ENCODE measurements at places on chromosomes 2 and 18.

- DNase-seq, result no peak
Observed at GRCh38 chr2:219484343-219485200, 14.1 kb upstream of the GMPPA start.

- no peak for DNase-seq
Observed at GRCh38 chr2:219445220-219445640, 10.6 kb downstream of the SPEG start.

GRCh38 chr2:229572507-229573271 is 141.7 kb downstream of the DNER start:
- DNase-seq, result no peak

- DNase-seq, result no peak
Observed at GRCh38 chr18:73544032-73544431, 603.6 kb downstream of the FBXO15 start.

- no peak for DNase-seq
Observed at GRCh38 chr2:100822587-100823248, 2.8 kb downstream of the NPAS2 start.

DNA sequence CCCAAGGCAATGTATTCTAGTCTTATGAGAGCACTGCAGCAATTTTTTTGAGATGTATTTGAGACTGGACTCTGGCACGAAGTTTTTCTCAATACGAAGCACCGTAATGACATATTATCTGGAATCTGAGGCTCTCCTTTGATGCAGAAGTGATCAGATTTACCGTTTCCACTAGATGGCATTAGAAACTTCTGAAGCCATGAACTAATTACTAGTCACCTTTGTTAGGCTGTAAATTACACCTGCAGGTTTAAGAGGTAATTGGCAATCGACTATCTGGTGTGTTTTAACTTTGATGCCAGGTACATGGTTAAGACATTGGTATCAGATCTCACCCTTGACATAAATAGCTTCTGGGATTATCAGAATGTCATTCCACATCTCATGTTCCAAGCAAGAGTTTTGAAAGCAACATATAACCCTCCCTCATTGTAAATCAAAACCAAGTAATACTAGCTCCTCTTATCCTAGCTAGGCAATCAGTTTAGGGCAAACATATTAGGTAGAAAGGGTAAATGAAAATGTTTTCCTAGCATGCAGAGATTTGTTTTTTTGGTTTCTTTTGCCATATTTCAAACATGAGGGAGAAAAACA is 254.6 kb upstream of the SPRED2 start:
- DNase-seq, result no peak

- no peak for DNase-seq
Observed at GRCh38 chr2:180240774-180241173, 233.7 kb upstream of the CWC22 start.

DNA sequence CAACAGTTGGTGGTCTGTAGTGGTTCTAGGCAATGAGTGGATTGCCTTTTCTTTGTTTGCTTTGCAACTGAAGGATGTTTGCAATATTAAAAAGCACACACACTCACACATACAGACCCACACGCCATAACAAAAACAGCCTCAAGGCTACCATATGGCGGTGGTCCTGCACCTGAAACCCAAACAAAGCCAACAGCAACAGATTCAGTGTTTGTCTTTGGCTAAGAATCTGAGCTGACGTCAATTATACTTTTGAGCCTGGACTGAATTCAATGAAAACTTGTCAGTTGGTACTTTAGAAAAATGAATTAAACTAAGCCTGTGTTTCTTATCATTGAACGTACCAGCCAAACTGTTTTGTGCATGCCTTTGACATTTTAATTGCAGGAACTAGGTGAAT is 65.0 kb upstream of the NYAP2 start:
- DNase-seq, result no peak

DNA sequence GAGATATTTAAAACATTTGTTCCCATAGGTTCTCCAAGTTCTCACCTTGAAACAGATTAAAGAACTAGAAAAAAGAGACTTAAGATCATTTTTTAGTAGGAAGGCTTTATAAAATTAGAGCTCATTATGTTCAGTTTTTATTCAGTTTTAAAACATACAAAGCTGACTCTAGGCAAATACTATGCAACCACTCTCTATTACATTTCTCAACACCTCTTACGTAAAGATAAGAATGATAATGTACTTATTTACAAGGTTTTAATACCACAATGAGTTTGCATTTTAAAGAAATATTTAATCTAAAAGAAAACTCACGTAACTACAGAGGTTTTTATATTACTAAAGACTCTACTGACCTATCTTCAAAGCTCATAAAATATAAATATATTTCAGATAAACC is 68.8 kb downstream of the TMEM131 start:
- DNase-seq, result no peak

DNA sequence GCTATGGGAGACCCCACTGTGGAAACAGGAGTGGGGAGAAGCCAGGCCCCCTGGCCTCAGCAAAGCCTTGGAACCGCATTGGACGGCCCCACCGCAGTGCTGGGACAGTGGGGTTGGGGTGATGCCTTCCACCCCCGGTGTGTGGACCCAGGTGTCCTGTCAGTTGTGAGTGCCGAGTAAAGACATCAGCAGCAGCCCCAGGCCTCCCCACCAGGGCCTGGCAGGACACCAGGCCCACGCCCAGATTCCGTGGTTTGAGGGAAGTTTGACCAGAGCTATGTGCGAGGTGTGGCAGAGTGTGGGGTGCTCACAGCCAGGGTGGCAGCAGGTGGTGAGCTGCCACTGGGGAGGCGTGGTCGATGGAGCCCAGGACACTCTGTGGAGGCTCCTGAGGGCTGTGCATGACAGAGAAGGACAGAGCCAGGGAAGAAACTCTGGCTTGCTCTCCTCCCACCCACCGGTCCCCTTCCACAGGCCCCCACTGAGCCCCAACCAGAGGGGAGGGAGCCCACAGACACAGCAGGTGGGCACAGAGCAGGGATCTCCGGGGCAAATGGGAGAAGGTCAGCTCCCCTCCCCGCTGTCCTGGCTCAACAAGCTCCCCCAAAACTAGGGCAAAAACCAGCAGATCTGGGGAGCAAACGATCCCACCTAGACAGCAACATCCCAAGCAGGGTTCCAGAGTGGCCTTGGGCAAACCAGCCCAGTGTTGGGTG is 69.1 kb downstream of the TWIST2 start:
- DNase-seq, result no peak

GRCh38 chr2:3210257-3210656 is 167.4 kb downstream of the EIPR1 start:
- no peak for DNase-seq

DNA sequence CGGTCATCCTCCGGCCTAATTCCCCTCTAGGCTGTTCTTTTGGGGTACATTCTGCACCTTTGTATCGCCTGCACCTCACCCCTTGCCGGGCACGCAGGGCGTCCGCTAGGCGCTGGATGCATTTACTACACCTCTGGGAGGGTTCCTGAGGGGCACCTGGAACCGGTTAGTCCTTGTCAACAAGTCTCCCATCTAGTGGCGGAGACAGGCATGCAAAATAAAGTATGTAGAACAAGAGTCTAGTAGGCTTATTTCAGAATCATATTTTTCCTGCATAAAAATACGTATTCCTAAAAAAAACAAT is 705 bp upstream of the TEX261 start:
- peak; percentile 71 for DNase-seq

DNA sequence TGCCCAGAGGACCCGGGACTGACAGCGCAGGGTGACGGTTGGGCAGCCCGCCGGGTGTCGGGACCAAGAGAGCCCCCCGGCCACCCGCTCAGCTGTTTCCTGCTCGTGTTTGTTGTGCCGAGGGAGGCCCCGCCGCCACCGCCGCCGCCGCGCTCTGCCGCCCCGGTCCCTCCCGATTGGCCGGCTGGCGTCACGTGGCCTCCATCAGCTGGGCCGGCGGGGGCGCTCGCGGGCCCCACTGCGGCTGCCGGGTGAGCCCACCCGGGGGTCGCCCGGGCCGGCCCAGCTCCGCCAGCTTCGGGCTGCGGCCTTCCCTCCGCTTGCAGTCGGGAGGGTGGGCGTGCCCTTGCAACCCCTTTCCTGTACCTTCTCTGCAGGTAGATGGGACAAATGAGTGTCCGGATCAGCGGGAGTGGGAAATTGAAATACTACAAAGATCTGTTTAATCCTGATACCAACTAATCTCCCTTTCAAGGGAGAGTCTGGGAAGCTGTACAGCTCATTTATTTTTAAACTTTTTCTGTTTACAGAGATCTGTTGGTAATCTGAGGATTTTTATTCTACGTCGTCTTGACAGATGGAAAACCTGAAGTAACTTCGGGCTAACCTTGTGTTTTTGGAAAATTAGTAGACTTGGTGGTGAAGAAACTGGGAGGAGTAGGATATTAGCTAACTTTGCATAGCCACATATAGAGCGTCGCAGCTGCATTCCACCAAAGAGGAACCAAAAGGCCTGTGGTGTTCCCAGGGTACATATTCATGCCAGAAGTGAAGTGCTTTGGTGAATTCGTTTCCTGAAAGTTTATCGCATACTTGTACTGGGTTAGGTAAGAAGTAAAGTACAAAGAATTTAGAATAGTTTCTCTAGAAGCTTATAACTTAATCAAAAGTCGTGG is 1.2 kb downstream of the YPEL5 start:
- peak; percentile 78 for DNase-seq

DNA sequence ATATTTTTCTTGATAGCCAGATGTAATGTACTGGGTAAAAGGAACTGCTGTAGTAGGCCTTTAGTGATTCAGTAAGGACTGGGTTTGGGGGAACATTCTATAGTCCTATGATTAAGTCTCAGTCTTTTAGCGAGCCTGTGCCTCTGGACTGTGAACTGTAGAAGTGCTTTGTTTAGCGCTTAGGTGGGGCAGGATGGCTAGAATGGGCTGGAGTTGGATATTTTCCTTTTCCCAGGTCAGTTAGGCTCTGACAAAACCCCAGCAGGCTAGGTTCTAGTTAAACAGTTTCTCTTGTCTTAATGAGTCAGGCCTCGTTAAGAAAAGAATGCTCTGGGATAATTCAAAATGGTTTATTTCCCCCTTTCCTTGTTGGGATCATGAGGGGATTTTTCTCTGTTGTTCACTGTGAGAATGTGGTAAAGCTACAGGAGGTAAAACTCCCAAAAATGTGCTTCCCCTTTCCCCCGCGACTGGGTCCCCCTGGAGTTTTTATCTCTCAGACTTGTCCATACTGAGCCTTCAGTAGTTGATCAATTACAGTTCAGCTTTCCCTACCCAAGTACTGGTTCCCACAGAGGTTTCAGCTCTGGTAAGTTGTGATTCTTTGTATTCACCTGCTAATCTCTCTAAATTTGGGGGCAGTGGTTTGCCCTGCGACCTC is 31.5 kb downstream of the EHBP1 start:
- no peak for DNase-seq

GRCh38 chr2:11652553-11652952 is 17.4 kb downstream of the NTSR2 start:
- DNase-seq, result no peak

DNA sequence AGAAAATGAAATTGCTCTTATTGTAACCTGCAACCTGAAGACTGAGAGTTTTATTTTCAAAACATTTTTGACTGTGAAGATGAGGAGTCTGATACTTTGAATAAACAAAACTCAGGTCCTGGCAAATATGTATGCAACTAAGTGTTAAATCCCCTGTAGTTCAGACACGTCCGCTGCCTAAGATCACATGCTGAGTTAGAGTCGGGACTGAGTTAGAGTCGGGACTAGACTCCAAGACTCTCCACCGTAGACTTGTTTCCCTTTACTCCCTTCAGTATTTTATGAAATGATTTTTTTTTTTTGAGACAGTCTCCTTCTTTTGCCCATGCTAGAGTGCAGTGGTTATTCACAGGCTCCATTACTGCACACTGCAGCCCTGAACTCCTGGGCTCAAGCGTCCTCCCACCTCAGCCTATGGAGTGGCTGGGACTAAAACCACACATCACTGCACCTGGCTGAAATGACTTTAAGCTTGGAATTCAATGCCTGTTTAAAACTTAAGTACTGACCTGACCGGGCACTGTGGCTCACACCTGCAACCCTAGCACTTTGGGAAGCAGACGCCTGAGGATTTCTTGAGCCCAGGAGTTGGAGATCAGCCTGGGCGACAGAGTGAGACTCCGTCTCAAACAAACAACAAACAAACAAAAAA is 28.0 kb upstream of the PMAIP1 start:
- DNase-seq, result no peak

DNA sequence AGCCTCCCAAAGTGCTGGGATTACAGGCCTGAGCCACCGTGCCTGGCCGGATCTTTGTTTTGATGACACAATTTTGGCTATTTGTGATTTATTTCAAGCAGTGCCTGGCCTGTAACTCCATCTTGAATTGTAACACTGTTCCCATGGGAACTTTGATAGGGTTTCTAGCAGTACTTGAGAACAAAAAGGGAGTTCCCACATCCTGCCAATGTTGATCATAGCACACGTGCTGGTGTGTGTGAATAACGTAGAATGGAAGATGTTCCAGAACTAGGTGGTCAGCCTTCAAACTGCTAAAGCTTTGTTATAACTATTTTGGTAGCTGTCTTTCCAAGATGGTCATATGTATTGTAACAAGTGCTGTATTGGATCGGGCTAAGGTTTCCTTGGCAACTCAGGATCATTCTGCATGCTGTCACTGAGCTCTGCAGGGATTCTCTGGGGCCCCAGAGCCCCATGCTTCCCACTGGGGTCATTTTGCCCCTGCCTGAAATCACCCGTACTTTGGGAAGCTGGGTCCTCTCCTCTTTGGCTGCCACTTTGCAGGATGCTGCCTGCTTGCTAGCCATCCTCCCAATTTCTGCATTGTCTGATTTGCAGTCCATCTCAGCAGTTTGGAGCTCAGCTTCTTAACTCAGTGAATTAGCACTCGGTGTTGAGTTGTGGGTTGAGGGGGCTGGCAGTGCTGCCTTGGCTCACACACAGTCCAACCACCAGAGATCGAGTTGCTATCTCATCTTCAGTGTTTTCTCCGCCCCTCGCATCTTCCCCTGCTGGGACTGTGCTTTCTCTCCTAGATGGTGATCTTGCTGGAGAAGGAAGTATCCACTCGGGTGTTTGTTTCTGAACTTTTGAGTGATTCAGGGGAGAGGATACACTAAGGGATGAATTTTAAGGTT is 26.8 kb downstream of the SH3RF3 start:
- no peak for DNase-seq

- DNase-seq, result no peak
Observed at GRCh38 chr2:128456281-128456680, 137.6 kb upstream of the HS6ST1 start.

DNA sequence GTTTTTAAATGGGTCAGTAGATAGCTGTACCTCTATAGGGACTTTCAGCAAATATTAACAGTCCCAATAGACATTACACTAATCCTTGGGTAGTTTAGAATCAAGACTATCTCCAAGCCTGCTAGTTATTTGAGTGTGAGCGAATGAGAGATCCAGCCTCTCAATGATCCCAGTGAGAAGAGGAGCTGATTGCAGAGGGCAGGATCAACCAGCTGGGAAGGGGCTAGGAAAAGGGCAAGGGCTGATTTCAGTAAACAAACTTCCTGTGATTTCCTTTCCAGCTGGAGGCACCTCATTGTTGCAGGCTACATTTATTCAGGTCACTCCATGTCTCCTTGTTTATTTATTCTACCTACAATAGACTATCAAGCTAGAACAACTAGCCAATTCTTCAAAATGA is 84.1 kb upstream of the CTNNA2 start:
- DNase-seq, result no peak

DNA sequence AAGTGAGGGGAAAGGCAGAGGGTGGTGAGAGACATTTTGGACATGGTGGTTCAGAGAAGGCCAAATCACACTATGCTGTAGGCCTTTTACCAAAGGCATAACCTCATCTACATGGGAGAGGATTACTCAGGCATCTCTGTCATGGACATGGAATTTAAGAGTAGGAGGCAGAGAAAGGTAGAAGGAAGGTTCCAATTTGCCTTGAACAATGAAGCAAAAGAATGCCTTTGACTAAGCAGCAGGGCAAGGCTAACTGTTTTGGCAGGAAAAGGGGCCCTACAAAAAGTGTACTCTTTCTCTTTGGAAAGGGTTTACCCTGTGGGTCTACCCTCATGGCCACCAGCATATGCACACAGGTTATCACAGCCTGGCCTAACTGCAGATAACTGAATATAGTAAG is 45.6 kb upstream of the RNU4ATAC start:
- DNase-seq, result no peak

Measured in CD4-positive, alpha-beta T cell treated with Interleukin-2 at 100 ng/mL for 4 hours (primary cell).